Nephron progenitor cell (in vitro differentiated cells): ENCODE measurements at places on chromosomes 6 and 20.

GRCh38 chr6:166580076-166581050 is 6.1 kb downstream of the RAMACL start:
- H3K27me3 ChIP-seq: peaks cover 2% of the 10 kb centered on the region
- H3K27ac ChIP-seq: no peak overlapping the region

DNA sequence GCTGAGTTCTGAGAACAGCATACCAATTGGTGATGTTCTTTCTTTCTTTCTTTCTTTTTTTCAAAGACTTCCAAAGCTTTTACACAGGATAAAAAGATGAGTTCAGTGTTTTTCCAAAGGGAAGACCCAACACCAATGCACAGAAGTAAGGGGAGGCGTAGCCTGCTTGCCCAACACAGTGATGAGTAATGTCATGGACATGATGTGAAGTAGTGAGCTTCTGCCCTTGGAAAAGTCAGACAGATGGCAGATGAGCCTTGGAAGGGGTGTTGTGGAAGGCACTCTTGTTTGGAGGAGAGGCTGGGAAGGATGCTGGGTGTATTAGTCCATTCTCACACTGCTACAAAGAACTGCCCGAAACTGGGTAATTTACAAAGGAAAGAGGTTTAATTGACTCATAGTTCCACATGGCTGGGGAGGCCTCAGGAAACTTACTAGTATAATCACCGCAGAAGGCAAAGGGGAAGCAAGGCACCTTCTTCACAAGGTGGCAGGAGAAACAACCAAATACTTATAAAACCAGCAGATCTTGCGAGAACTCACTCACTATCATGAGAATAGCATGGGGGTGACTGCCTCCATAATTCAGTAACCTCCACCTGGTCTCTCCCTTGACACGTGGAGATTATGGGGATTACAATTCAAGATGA is 12.6 kb downstream of the LRP11 start:
- no peaks in the 10 kb centered on the region for H3K36me3 ChIP-seq
- no peak overlapping the region for H3K27ac ChIP-seq
- peaks cover 14% of the 10 kb centered on the region for H3K4me1 ChIP-seq
- no peak overlapping the region for H3K4me3 ChIP-seq
- peaks cover 11% of the 10 kb centered on the region for H3K27me3 ChIP-seq
- no peak for DNase-seq

- peaks cover 66% of the 10 kb centered on the region for H3K27me3 ChIP-seq
- H3K4me1 ChIP-seq: peaks cover 23% of the 10 kb centered on the region
- DNase-seq: no peak
- H3K4me3 ChIP-seq: no peak overlapping the region
These were observed 3.6 kb upstream of the CYP24A1 start for GRCh38 chr20:54177378-54177777.

DNA sequence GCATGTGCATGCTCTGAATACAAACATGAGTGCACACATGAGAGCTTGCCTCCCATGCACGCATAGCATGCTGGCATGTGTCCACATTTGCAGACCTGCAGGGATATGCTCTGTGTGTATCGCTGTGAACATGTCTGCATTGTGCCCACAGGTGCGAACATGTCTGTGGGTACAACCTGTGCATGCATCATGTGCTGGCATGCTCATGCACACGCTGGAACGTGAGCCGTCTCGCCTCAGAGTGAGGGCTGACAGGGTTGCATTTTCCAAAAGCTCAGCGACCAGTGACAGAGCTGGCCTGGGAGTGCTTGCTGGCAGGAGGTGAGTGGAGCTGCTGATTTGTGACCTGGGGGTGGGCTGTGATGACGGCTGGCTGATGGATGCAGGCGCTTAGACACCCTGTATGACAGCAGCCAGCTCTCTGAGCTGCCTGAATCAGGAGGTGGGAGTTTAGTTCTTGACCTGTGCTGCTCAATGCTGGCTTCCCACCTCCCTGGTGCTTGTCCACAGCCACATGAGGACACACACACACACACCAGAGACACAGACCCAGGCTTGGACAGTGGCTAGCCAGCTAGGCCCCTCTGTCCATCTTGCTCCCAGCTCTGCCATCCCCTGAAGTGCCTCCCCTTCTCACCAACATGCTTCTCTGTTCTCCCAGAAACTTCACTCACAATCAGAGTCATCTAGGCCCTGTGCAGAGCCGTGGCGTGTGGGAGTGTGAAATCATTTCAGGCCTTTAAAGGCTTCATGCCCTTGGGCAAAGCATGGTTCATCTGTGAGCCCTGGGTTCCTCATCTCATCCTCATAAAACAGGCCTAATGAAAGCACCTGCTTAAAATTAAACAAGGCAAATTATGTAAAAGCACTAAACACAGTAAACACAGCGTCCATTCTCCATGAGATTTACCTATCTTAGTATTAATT is 51.4 kb downstream of the CD40 start:
- H3K27me3 ChIP-seq: peaks cover 73% of the 10 kb centered on the region
- no peak overlapping the region for H3K4me3 ChIP-seq
- H3K4me1 ChIP-seq: peaks cover 21% of the 10 kb centered on the region
- peak; percentile 34 for DNase-seq
- H3K27ac ChIP-seq: peak overlapping the region; percentile 44
- no peaks in the 10 kb centered on the region for H3K36me3 ChIP-seq
